ENCODE measurements at places on chromosomes 5 and 9.

- no peak for DNase-seq
These were observed 143.1 kb upstream of the NR4A3 start for GRCh38 chr9:99678566-99678965.

GRCh38 chr9:120726484-120726883 lies 12.2 kb upstream of the MEGF9 start:
- DNase-seq, result no peak

GRCh38 chr5:4995014-4995413 lies 145.1 kb upstream of the ADAMTS16 start:
- DNase-seq, result no peak

DNA sequence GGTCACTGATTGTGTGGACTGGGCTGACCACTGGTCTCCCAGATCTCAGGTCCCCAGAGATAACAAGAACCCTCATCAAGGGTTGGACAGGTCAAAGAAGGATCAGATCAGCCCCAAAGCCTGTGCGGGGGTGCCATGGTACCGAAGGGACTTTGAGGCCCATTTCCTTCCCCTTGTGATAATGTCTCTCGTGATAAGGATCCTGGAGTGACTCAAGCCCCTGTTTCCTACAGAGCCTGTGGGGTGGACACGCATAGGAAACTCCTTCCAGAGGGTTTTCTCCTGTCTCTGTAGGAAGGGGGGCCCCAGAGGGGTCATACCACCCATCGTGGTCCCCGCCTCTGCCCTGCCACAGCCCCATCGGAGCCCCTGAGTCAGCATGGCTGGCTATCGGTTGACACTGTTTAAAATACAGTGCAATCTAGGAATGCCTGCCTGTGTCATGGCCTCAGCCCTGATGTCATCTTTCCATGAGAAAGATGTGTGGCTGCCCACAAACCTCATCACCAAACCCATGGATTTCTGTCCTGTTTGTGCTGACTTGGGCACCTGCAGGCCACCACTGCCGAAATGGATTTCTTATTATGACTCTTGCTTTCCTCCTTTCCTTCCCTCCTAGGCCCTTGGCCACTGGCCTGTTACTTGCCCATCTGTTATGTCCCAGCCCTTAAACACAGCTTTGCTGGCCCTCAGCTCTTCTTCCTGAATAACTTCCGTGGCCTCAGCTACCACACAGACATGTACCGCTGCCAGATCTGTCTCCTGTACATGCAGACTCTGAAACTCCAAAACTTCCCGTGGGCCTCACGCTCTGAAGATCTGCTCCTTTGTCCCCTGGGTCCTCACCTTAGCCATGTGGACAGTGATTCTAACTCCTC lies 2.9 kb upstream of the CSF2 start:
- DNase-seq, result no peak

- no peak for DNase-seq
These were observed 60.3 kb downstream of the GCNT1 start for GRCh38 chr9:76519075-76519835.

GRCh38 chr5:139388198-139388821 lies 1.4 kb downstream of the MZB1 start:
- no peak for DNase-seq

- no peak for DNase-seq
These were observed 19.3 kb upstream of the SMIM32 start for GRCh38 chr5:136212252-136212721.

GRCh38 chr5:41968153-41968723 lies 43.2 kb downstream of the FBXO4 start:
- DNase-seq, result no peak

- DNase-seq, result no peak
These were observed 11.3 kb upstream of the KIAA1958 start for GRCh38 chr9:112475318-112475717.
